ENCODE measurements at places on chromosomes 12 and 14.
A peak's percentile ranks its signal among the peaks of the same experiment; 100 is the strongest.

DNA sequence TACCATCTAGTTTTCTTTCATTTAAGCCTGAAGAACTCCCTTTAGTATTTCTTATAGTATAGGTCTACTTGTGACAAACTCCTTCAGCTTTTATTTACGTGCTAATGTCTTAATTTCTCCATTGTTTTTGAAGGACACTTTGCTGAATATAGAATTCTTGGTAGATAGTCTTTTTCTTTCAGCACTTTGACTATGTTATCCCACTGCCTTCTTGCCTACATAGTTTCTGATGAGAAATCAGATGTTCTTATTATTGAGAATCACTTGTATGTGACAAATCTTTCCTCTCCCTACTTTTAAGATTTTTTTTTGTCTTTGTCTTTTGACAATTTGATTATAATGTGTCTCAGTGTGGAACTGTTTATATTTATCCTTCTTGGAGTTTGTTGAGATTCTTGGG is 5.1 kb upstream of the MIS18BP1 start:
- no peak for DNase-seq

- DNase-seq = no peak
Measured at GRCh38 chr14:23431486-23431885, 4.0 kb downstream of the MYH7 start.

- DNase-seq = no peak
Measured at GRCh38 chr14:72916174-72916573, 10.1 kb upstream of the DCAF4 start.

DNA sequence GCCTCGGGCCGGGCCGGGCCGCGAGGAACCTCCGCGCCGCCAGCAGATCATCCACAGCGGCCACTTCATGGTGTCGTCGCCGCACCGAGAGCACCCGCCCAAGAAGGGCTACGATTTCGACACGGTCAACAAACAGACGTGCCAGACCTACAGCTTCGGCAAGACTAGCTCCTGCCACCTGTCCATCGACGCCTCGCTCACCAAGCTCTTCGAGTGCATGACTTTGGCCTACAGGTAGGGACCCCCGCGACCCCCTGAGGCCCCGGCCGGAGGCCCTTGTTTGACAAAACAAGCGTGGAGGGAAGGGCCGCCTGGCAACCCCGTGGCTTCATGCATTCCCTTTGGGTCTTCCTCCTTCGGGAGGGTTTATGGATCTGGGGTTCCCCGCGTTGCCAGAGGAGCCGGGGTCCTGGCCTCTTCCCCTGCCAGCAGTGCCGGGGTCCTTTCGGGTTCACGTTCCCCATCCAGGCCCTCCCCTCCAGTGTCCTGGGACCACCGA is 526 bp downstream of the MLXIP start:
- peak; percentile 62 for DNase-seq

GRCh38 chr14:33184587-33184986 is 245.9 kb downstream of the NPAS3 start:
- DNase-seq = no peak

- no peak for DNase-seq
Measured at GRCh38 chr12:19841451-19841850, 402.2 kb downstream of the AEBP2 start.

Measured in osteoblast (primary cell).